Colonic mucosa (tissue), 4 donors: ENCODE measurements at places on chromosomes 16 and 17. TPM values are rescaled to one million over a fixed set of nuclear protein-coding genes. Genes with fewer than 3 reads are reported as not detected.

DNA sequence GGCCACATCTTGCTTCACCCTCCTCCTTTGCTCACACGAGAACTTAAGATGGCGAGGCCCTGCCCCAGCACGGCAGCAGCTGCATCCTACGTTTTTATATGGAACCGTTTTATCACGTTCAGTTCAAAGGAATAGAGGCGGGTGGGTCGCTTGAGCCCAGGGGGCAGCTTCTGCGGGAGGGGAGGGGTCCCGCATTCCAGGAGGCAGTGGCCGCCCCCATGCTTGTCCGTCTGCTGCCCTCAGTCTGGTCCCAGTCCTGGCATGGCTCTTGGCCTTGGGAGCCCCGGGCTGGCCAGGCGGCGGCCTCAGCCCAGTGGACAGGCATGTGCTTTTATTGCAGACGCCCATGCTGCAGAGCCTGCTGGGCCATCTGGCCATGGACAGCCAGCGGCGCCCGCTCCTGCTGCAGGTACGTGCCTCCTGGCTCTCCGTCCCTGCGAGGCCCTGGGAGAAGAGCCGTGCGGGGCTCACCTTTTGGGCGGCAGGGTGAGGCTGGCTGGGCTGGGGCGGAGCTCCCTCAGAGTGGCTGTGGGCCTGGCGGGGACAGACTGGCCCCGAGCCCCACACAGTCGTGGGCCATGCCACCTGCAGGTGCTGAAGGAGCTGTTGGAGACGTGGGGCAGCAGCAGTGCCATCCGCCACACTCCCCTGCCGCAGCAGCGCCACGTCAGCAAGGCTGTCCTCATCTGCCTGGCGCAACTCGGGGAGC is 6.8 kb downstream of the TELO2 start:
- H3K27ac ChIP-seq = no peak overlapping the region
- no peak overlapping the region for H3K4me3 ChIP-seq
- no peak for DNase-seq
- no peaks in the 10 kb centered on the region for H3K4me1 ChIP-seq
- H3K27me3 ChIP-seq = no peaks in the 10 kb centered on the region
- H3K36me3 ChIP-seq = peaks cover 6% of the 10 kb centered on the region

Gene OR3A3
- total RNA-seq = not detected

DNA sequence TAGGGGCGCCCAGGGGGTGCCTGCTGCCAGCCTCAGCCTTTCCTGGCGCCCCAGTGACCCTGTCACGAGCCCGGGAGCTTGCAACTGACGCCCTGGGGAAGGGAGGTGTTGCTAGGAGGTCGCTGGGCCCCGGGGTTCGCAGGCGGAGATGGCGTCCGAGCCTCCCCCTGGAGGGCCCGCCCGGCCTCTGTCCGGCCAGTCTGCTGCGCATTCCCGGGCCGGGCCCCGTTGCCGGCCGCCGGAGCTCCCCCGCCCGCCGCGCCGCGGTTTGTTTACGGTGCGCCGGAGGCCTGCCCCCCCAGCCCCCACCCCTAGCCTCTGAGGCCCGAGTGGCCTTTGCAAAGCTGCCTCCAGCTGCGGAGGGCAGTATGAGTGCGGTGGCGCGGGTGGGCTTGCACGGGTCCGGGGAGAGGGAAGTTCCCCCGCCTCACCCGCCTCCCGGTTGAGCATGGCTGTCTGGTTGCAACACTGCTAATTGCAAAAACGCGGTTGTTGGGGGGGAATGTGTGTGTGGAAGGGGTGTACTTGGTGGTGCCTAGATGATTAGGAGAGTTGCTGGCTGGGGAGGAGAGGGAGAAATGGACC is 514 bp downstream of the THRA start:
- H3K4me1 ChIP-seq = peaks cover 19% of the 10 kb centered on the region
- DNase-seq = peak; percentile 56
- H3K27ac ChIP-seq = peak overlapping the region; percentile 77
- no peaks in the 10 kb centered on the region for H3K27me3 ChIP-seq

GRCh38 chr17:64736804-64737492 is 74.8 kb upstream of the SMURF2 start:
- no peaks in the 10 kb centered on the region for H3K36me3 ChIP-seq
- H3K4me3 ChIP-seq = no peak overlapping the region
- H3K27me3 ChIP-seq = no peaks in the 10 kb centered on the region
- peak; percentile 62 for DNase-seq
- H3K27ac ChIP-seq = no peak overlapping the region

Gene WNT9B
- total RNA-seq = not detected
